NCI-H1092 (cell line): ENCODE measurements at places on chromosomes 12 and 14.

DNA sequence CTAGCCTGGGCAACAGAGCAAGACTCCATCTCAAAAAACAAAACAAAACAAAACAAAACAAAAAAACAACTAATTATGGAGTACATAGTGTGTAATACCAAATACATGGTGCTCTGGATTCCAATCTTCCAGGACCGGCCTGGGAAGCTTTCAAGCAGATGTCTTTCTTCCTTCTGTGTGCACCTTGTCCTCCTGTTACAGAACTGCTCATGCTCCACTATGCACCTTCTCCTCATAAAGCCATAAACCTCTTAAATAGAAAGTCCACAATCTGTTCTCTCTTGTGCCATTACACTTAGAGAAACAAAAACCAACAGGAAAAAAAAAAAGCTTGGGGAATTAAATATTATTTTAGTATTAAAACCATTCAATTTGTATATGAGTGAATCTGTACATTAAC is 12.5 kb downstream of the MOK start:
- DNase-seq: no peak

- no peak for DNase-seq
Measured at GRCh38 chr12:106583242-106584103, 669 bp downstream of the RFX4 start.

- DNase-seq: no peak
Measured at GRCh38 chr12:97637770-97638169, 175.2 kb downstream of the RMST start.

- DNase-seq: no peak
Measured at GRCh38 chr12:95203487-95204030, 13.7 kb downstream of the FGD6 start.

DNA sequence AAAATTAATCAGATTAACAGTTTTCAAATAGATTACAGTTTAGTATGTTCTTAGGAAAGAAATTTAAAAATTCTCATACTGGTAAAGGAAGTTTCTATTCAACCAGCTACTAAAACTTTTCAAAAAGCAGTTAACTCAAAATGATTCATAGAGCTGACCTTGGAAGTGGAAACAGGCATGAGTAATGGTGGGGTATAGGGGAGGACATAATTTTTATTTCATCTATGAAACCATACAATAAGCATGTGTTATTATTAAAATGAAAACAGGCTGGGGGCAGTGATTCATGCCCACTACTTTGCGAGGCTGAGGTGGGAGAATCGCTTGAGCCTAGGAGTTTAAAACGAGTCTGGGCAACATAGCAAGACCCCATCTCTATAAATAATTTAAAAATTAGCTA is 73.0 kb downstream of the DNAI7 start:
- no peak for DNase-seq

GRCh38 chr12:107320033-107320928 is 226.9 kb upstream of the CRY1 start:
- DNase-seq: no peak

- DNase-seq: no peak
Measured at GRCh38 chr14:95619785-95620417, 66.3 kb upstream of the TCL1B start.

DNA sequence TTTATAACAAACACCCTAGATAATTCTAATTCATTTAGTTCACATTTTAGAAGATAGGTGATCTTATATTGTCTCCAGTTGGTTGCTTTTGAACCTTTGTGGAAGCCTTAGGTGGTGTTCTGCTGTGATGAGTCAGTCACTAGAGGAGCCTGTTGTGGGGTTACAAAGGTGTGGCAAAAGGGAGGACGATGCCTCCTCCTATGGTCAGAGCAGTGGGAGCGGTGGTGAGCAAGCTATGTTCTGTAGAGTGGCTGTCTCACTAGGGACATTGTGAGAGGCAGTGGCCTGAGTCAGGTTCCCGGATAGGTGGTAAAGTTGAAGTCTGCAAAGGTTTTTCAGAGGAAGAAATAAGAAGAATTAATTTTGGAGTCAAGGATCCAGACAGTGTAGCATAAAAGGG is 71.6 kb upstream of the USP44 start:
- no peak for DNase-seq

GRCh38 chr12:108319277-108320234 is 19.6 kb downstream of the CMKLR1 start:
- DNase-seq: no peak

GRCh38 chr12:31627456-31628054 is 31.9 kb upstream of the ETFBKMT start:
- no peak for DNase-seq

- DNase-seq: no peak
Measured at GRCh38 chr12:25792031-25792430, 166.5 kb upstream of the RASSF8 start.

DNA sequence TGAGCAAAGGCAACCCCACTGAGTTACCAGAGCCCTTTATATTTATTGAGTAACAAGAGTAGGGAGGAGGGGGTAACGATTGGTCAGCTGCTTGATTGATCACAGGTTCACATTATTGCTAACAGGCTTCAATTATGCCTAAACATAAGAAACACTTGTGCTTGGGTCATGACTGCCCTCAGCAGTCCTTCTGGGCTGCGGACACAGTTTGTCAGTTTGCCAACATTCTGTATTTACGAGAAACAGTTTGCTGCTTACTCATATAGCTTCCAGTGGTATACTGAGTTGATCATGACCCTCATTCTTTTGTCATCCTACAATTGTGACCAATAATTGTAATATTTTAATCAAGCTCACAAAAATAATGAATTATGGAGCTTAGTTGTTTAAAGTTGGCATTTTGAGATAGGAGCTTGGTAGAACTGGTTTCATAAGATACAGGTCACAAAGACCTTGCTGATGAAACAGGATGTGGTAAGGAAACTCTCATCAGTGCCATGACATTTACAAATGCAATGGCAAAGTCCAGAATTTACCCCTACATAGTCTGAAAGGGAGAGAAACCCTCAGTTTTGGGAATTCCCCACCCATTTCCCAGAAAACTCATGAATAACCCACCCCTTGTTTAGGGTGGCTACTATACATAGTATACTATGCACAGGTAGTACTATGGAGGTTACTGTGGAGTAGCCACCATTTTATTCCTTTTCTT is 1421.0 kb upstream of the FLRT2 start:
- DNase-seq: no peak

- no peak for DNase-seq
Measured at GRCh38 chr14:102692334-102692733, 84.9 kb upstream of the TRAF3 start.

DNA sequence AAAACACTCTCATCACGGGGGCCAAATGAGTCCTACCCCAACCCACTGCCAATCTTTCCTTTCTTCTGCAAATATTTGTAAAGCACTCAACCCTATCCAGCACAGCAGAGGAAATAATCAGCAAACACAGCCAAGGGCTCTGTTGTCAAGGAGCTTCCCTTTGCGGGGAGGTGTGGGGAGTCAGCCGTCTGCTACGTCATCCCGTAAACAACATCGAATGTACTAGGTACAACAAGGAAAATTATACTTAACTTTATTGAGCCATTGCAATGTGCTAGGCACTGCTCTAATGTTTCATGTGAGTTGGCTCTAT is 22.8 kb downstream of the TMEM63C start:
- peak; percentile 97 for DNase-seq

GRCh38 chr12:41467591-41468325 is 279.6 kb downstream of the PDZRN4 start:
- DNase-seq: no peak
